ENCODE measurements at places on chromosomes 7 and 10. TPM values are rescaled to one million over a fixed set of nuclear protein-coding genes. Genes with fewer than 3 reads are reported as not detected.

The SRI gene
- total RNA-seq: 38.5 TPM

The CTTNBP2 gene
- total RNA-seq: not detected

The VAX1 gene
- not detected for total RNA-seq

The PDE6C gene
- not detected for total RNA-seq

The FZD1 gene
- total RNA-seq: not detected

The ADGRA1 gene
- total RNA-seq: not detected

The CALN1 gene
- not detected for total RNA-seq

The CFAP70 gene
- 2.4 TPM for total RNA-seq

The CARD11 gene
- total RNA-seq: 114 TPM

The DIP2C gene
- total RNA-seq: 2.0 TPM

The TNKS2 gene
- 49.4 TPM for total RNA-seq

The SYT15B gene
- 0.08 TPM for total RNA-seq

The MRLN gene
- total RNA-seq: not detected

The ASB10 gene
- total RNA-seq: not detected

The C7orf33 gene
- not detected for total RNA-seq

The TCAF2 gene
- 33.2 TPM for total RNA-seq

The TACR2 gene
- not detected for total RNA-seq

The LHFPL3 gene
- total RNA-seq: not detected

The EFCAB10 gene
- total RNA-seq: not detected

The OPALIN gene
- total RNA-seq: not detected

The FGFR2 gene
- total RNA-seq: 0.39 TPM

The NFE2L3 gene
- total RNA-seq: 0.50 TPM

The OIT3 gene
- not detected for total RNA-seq

The SEMA4G gene
- total RNA-seq: 0.61 TPM

The SLC18A2 gene
- not detected for total RNA-seq

The IGFBP3 gene
- 3.9 TPM for total RNA-seq

The SUGCT gene
- total RNA-seq: 3.4 TPM

The TYW1 gene
- total RNA-seq: 28.6 TPM

The SPDYE18 gene
- 0.81 TPM for total RNA-seq

The GPNMB gene
- not detected for total RNA-seq

The CLDN4 gene
- total RNA-seq: not detected

The HABP2 gene
- not detected for total RNA-seq

The NKX1-2 gene
- total RNA-seq: not detected

The MTURN gene
- total RNA-seq: 19.7 TPM

The PROSER2 gene
- total RNA-seq: 4.5 TPM

The CCAR1 gene
- total RNA-seq: 79.1 TPM

The DDIT4 gene
- 360 TPM for total RNA-seq

The FAM237B gene
- total RNA-seq: not detected

The GFRA1 gene
- total RNA-seq: not detected

The CC2D2B gene
- total RNA-seq: not detected

The FAM149B1 gene
- total RNA-seq: 6.3 TPM

The OR2A5 gene
- not detected for total RNA-seq

The CNPY1 gene
- not detected for total RNA-seq

The HOXA5 gene
- 0.81 TPM for total RNA-seq

The SFXN3 gene
- total RNA-seq: 39.3 TPM

The RARRES2 gene
- total RNA-seq: not detected

The DNAH11 gene
- 0.05 TPM for total RNA-seq

The NRCAM gene
- 14.8 TPM for total RNA-seq

The OR2A42 gene
- total RNA-seq: not detected

The OR13A1 gene
- total RNA-seq: not detected

Measured in CD8-positive, alpha-beta T cell (primary cell).